ENCODE measurements at places on chromosomes 3 and 15. TPM values are rescaled to one million over a fixed set of nuclear protein-coding genes. Genes with fewer than 3 reads are reported as not detected.
A peak's percentile ranks its signal among the peaks of the same experiment; 100 is the strongest.

The GPR171 gene
- not detected for total RNA-seq

The MASP1 gene
- 3.9 TPM for total RNA-seq

- no peak for DNase-seq
Measured at GRCh38 chr15:43886558-43886957, 59.8 kb downstream of the WDR76 start.

The IQCH gene
- 2.9 TPM for total RNA-seq

The EXOG gene
- 5.8 TPM for total RNA-seq

DNA sequence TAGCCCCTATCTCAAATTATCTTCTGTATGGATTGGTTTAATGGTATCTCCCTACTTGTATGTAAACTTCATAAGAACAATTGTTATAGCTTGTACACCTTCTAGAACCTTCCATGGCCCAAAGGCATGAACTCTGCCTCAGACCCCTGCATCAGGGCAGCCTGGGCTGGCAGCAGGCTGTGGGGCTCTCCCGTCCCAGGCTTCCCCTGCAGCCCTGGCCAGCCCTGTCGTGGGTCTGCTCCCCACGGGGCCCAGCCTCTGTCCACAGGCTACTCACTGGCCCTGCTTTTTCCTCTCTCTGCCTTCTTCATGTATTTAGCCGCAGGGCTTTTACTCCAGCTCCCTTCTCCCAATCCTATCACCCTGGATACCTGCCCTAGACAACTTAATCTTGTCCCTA lies 4.4 kb downstream of the SCN5A start:
- DNase-seq: no peak

- DNase-seq: no peak
Measured at GRCh38 chr15:89910891-89911626, 1.7 kb downstream of the ARPIN start.

GRCh38 chr3:29363110-29363509 lies 82.2 kb downstream of the RBMS3 start:
- peak; percentile 18 for DNase-seq

- no peak for DNase-seq
Measured at GRCh38 chr3:52225452-52226228, at the start of gene TLR9. TSS of gene TLR9 (minus strand) at chr3:52225645. CDS start at chr3:52225529, 116 bp downstream.

DNA sequence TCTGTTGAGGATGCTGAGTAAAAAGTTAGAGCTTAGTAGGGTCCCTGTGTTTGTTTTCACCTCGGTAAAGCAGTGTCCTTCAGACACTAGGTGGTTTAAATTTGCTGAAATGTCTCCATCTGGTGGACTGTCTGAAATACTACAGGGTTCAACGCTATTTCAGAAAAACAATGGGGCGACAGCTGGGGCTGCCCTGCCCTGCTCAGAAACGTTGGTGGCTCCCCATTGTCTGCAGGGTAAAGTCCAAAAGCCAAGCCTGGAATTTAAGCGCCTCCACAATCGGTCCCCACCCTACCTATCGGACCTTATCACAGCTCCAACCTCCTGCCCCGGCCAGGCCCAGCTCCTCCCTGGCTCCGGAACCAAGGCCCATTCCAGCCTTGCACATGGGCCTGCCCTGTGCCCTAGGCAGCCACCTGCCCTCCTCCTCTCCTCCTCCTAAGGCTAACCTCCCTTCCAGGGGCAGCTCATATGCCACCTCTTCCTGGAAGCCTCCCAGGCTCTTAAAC lies 4.3 kb upstream of the TSEN2 start:
- peak; percentile 32 for DNase-seq

GRCh38 chr3:177427540-177427939 lies 230.3 kb upstream of the TBL1XR1 start:
- peak; percentile 52 for DNase-seq

Measured in bronchial epithelial cell (primary cell).